ENCODE measurements at places on chromosomes 2 and 18. TPM values are rescaled to one million over a fixed set of nuclear protein-coding genes. Genes with fewer than 3 reads are reported as not detected.

DNA sequence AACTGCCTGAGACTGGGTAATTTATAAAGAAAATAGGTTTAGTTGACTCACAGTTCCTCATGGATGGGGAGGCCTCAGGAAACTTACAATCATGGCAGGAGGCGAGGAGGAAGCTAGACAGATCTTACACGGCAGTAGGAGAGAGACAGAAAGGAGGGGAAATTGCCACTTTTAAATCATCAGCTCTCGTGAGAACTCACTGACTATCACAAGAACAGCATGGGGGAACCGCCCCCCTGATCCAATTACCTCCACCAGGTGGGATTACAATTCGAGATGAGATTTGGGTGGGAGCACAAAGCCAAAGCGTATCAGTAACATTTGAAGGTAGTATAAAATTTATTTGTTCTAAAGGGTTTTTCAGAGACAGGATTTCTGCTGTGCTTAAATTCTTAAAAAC, 5.4 kb downstream of the GALM start:
- no peak for DNase-seq

- DNase-seq: no peak
Observed at GRCh38 chr2:158359846-158360245, 96.7 kb downstream of the CCDC148 start.

Gene APLF
- 4.4 TPM for total RNA-seq

- DNase-seq: no peak
Observed at GRCh38 chr2:97997784-97998392, 2.1 kb upstream of the TMEM131 start.

Gene GALNT13
- total RNA-seq: 5.5 TPM

Gene GPAT2
- 0.47 TPM for total RNA-seq

Gene MROH2A
- total RNA-seq: not detected

Gene GALNT14
- total RNA-seq: 14.4 TPM

DNA sequence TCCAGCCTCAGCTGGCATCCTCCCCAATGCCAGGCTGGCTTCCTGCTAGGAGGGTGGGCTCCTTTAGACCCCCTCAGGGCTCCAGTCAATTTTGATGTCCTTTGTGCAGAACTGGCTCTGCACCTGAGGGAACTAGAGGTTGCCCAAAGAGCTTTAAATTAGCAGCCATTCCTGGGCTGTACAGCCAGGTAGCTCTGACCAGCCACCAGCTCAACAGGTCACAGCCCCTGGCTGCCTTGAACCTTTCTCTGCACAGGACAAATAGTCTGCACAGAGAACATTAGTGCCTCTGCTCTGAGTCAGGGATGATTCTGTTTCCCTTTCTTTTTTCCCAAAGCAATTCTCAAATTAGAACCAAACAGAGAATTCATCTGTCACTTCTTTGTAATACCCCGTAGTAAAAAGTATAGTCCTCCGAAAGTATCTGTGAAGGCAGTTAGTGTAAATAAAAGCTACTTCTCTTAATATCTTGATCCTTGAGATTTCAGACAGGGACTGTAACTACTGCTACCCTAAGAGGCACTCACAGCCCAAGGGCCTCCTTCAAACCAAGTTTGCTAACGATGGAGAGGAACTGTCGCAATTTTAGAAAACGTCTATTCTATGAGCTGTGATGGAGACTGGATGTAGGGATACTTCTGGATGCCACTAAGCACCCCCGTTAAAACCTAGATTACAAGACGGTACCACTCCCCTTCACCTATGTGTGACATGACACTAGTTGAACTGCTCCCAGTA, 3.0 kb downstream of the TTC32 start:
- no peak for DNase-seq

DNA sequence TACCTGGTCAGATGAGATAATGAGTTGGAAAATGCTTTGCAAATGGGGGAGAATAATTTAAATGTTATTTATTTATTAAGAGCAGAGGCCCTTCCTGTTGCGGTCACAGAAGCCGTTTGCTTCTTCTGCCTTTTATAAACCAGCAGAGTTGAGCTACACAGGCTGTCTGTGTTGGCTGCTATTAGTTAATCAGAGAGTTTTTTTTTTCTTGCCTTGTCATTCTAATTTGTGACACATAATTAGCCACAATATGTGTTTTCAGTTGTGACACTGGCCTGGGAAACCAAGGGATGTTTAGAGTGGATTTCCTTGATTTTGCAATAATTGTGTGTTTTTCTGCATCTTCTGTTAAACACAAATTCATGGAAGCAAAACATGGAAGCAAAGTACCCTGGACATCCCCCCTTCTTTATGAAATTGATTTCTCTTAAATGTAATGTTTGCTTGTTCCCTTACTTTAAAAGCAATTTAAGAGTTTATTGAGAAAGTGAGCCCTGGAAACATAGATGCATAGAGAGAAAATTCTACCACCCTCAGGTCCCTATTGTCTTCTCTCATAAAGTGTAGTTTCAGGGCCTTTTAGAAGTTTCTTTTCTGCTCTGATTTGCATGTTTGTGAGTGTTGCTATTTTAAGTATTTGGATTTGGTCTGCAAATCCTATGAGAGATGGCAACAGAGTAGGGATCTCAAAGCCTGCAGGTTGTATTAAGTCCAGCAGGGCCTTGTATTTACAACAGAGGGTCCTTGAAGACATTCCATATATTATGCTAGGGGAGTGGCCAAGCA, 22.8 kb upstream of the IL37 start:
- no peak for DNase-seq

DNA sequence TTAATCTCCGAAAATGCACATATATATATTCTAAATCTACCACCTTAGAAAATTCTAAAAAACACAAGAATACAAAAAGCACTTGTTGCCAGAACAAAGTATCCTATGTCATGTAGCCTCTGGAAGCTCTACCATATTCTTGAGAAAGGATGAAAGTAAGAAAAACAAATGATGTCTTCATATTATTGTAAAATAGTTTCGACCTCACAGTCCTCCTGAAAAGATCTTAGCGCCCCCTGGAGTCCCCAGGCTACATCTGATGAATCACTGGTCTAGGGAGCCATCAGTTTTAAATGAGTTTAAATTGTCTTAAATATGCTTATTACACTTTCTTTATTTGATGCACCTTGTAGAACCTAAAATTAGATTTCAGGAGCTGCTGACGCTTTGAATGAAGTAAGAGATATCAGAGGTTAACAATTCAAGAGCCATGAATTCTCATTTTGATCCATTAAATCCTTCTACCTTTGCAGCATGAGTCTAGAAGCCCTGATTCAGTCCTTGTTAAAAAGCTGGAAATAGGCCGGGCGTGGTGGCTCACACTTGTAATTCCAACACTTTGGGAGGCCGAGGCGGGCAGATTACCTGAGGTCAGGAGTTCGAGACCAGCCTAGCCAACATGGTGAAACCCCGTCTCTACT, 138.8 kb downstream of the MCFD2 start:
- peak; percentile 61 for DNase-seq

- DNase-seq: no peak
Observed at GRCh38 chr2:218296847-218297246, 4.5 kb upstream of the TMBIM1 start.

- DNase-seq: no peak
Observed at GRCh38 chr2:221518201-221518934, 53.7 kb downstream of the EPHA4 start.

DNA sequence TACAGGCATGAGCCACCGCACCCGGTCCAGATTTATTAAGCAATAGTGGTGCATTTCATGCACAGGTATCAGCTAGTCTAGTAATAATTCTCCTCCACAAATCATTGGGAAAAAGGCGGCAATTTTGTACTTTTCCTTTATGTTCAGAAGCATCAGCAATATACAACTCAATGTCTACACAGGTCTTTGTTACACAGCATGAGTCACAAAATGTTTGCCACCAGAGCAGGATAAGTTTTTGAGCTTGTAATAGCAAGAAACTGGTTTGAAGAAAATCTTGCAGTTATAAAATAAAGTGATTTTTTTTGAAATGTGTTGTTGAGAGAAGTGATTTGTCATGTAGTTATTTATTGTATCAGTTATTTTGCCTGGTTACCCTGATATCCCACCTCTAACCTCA, 4.8 kb upstream of the ITPRIPL1 start:
- no peak for DNase-seq

GRCh38 chr2:182921234-182921633, 54.8 kb upstream of the FRZB start:
- no peak for DNase-seq

DNA sequence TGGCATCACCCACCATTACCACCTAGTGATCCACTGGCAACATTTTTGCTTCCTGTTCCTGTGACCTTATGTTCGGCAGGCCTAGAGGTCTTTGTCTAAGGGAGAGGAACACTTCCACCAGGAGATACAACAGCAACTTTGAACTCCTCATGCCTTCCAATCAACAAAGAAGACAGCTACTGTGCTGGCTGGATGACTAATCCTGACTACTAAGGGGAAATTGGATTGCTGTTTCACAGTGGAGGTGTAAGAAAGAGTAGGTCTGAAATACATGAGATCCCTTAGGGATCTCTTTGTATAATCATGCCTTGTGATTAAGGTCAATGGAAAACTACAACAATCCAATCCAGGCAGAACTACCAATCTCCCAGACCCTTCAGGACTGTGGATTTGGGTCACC, 45.2 kb downstream of the EIF2AK3 start:
- DNase-seq: no peak

Gene CHRND
- total RNA-seq: 2.2 TPM

DNA sequence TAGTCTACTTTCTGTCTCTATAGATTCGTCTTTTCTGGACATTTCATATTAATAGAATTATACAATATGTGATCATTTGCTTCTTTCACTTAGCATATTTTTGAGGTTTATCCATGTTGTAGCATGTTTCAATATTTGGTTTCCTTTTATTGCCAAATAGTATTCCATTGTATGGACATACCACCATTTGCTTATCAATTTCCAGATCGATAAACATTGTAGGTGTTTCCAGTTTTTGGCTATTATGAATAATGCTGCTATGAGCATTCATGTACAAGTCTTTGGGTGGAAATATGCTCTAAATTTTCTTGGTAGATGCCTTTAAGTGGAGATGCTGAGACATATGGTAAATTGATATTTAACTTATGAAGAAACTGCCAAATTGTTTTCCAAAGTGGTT, 114.1 kb downstream of the RND3 start:
- DNase-seq: no peak

Gene LRRC30
- total RNA-seq: not detected

- no peak for DNase-seq
Observed at GRCh38 chr2:145687442-145688134, 1167.7 kb upstream of the ZEB2 start.

DNA sequence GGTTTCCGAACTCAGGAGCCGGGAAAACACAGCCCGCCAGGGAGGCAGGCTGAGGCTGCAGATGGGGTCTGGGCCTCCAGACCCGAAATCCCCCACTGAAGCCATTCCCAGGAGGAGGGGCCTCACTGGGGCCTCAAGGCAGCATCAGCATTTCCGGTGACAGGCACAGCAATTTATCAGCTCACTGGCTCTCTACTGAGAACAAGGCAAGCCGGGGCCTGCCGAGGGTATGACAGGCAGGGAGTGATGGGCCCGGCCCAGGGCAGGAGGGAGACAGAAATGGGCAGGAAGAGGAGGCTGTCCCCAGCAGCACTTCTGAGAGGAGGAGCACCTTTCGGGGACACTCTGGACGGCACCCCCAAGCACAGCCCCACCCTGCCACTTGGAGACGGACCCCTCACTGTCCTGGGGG, 12.5 kb downstream of the SDC1 start:
- no peak for DNase-seq

DNA sequence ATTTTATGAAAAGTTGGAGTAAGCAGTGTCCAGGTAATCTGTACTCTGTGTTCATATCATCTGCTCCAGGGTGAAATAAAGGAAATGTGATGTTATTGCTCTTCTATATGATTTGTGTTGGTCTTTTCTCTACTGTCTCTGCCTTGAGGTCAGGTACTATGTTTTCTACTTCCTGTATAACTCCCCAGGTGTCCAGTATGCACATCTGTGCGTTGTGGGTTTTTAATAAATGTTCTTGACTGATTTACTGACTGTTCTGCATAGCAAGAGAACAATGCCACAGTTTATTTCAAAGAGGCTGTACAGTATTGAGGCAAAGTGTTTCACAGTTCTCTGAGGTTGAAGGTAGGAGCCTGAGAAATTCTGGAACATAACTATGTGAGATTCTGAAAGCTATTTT, 89.7 kb downstream of the BABAM2 start:
- no peak for DNase-seq

- DNase-seq: no peak
Observed at GRCh38 chr18:75044296-75044695, 164.6 kb downstream of the PTGR3 start.

GRCh38 chr2:107719836-107720235, 106.9 kb upstream of the RGPD4 start:
- DNase-seq: peak; percentile 49

DNA sequence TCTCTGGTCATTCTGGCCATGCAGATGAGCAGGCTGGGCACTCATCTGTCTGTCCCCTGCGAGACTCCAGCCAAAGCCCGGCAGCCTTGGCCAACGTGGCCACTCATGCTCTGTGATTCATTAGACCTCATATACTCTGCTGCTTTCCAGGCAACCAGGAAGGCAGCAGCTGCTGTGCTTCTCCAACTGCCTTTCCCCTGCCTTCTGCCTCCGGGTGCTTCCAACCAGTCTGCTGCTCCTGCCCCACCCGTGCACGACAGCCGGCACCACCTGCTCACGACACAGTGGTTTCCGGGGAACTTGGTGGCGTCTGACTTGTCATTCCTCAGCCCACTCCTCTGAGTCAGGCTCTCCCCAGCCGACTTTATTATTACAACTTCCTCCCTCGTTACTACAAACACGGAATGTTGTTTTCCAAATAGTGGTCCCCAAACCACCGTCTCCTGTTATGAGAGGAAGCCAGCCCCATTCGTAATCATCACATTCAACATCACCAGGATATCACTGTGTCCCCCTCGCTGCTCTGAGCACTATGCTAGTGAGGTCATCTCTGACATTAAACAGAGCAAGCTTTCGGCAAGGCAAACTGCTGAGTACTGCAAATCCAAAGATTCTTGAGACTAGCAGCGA, 392.4 kb downstream of the ALK start:
- peak; percentile 87 for DNase-seq

DNA sequence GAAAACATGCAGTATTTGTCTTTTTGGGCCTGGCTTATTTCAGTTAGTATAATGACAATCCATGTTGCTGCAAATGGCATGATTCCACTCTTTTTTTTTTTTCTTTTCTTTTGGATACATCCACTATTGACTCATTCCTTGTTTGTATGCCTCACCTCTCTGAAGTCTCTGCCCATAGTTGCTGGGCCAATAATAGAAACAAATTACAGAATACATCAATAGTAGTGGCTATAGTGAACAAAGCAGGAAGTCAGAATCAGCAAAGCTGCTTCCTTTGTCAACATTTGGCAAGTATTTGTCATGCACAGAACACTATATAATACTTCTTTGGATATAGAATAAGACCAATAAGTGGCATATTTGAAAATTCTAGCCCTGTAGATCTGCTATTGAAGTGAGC, 609.7 kb downstream of the STK39 start:
- no peak for DNase-seq

Measured in glutamatergic neuron (in vitro differentiated cells).